ENCODE measurements at places on chromosomes 4 and X. TPM values are rescaled to one million over a fixed set of nuclear protein-coding genes. Genes with fewer than 3 reads are reported as not detected.

DNA sequence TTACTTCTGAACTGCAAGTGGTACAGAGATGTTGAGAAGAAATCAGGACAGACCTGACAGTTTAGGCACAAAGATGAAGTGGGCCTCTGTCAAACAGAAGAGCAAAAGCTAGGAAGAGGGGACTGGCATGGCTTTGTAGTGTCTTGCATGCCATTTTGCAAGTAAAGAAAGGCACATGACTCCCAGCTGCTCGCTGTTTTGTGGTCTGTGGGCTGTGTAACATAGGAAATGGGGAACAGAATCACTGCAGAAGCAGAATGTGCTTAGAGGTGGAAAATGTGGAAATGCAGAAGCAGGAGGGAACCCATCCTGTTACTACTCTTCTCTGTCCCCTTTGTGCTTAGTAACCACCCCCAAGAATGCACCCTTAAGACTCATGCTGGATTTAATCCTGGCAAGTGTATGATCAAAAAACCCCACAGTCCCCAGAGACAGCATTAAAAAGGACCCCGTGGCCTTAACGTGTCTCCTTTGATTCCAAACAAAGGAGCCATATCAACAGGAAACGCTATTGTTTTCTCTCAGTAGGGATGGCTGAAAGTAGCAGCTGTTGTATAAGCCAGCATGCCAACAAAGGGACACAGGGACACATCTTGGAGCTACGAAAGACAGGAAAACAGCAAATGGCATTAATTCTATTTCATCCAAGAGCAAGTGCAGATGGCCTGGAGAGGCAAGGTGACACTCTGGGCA is 177.6 kb upstream of the GLRA2 start:
- H3K27me3 ChIP-seq, result no peaks in the 10 kb centered on the region
- no peaks in the 10 kb centered on the region for H3K4me1 ChIP-seq
- no peak for DNase-seq
- H3K36me3 ChIP-seq, result no peaks in the 10 kb centered on the region
- no peak overlapping the region for H3K27ac ChIP-seq
- no peak overlapping the region for H3K4me3 ChIP-seq

- no peaks in the 10 kb centered on the region for H3K27me3 ChIP-seq
- no peaks in the 10 kb centered on the region for H3K36me3 ChIP-seq
- H3K4me1 ChIP-seq, result no peaks in the 10 kb centered on the region
Measured at GRCh38 chr4:112593438-112594133, 43.1 kb downstream of the ZGRF1 start.

The VSIG4 gene
- not detected for total RNA-seq

DNA sequence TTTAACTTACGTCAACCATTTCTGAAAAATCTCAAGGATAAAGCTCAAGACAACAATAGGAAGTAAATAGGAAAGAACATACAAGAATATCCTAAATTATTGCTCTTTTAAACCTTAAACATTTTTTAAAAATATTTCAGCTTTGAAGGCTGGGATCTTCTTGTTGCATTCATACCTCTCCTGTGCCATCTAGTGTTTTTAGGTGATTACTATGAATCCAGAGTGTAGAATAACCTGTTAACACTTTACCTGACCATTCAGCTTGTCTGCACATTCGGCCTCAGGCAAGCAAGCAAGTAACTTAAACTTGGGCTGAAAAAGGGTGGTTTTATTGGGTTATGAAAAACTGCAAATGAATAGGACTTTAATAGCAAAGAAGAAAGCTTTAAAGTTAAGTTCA is 507.8 kb upstream of the INTU start:
- no peak overlapping the region for H3K4me3 ChIP-seq
- H3K36me3 ChIP-seq, result no peaks in the 10 kb centered on the region
- H3K27me3 ChIP-seq, result no peaks in the 10 kb centered on the region
- no peaks in the 10 kb centered on the region for H3K4me1 ChIP-seq

GRCh38 chr4:126701756-126702155 is 931.0 kb upstream of the INTU start:
- H3K4me1 ChIP-seq, result no peaks in the 10 kb centered on the region
- no peaks in the 10 kb centered on the region for H3K27me3 ChIP-seq
- H3K4me3 ChIP-seq, result no peak overlapping the region

The MECP2 gene
- 20.4 TPM for total RNA-seq

DNA sequence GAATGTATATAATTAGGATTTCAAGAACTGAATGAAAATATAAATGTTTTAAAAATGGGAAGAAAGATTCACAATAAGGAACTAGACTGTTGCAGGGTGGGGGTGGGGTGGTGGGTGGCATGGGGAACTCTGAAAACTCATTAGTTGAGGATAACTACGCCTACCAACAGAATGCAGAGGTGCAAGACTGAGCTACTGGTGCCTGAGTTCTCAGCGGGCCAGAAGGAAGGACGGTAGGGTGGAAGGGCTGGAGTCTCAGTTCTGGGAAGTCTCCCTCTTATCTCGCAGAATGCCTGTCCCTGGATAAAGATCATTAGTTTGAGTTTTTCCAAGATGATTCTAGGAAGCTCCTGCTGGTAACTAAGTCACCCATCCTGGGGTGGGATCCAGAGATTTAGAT is 1.3 kb upstream of the SOD3 start:
- peaks cover 3% of the 10 kb centered on the region for H3K4me1 ChIP-seq
- H3K4me3 ChIP-seq, result no peak overlapping the region
- no peaks in the 10 kb centered on the region for H3K36me3 ChIP-seq

The PABPC5 gene
- total RNA-seq, result not detected

DNA sequence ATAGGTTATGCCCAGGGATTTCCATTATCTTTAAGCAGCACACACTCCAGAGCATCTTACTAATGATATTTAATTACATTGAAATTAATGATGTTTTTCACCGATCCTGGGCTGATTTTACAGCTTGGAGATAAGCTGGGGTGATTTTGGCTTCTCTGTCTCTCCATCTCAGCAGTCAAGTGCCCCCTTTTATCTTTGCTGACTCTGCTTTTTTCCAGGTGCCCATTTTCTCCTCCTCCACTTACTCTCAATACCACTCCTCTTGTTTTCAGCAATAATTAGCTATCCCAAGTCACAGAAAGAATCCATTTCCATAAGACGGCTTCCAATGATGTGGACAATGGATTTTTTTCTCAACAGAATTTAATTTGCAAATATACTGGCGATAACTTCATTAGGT is 266.7 kb downstream of the GBA3 start:
- H3K27ac ChIP-seq, result no peak overlapping the region
- DNase-seq, result no peak
- no peak overlapping the region for H3K4me3 ChIP-seq
- no peaks in the 10 kb centered on the region for H3K36me3 ChIP-seq
- H3K27me3 ChIP-seq, result no peaks in the 10 kb centered on the region

- no peaks in the 10 kb centered on the region for H3K27me3 ChIP-seq
- no peaks in the 10 kb centered on the region for H3K36me3 ChIP-seq
- H3K4me3 ChIP-seq, result no peak overlapping the region
- no peaks in the 10 kb centered on the region for H3K4me1 ChIP-seq
Measured at GRCh38 chr4:137545461-137545861, 13.2 kb upstream of the PCDH18 start.

DNA sequence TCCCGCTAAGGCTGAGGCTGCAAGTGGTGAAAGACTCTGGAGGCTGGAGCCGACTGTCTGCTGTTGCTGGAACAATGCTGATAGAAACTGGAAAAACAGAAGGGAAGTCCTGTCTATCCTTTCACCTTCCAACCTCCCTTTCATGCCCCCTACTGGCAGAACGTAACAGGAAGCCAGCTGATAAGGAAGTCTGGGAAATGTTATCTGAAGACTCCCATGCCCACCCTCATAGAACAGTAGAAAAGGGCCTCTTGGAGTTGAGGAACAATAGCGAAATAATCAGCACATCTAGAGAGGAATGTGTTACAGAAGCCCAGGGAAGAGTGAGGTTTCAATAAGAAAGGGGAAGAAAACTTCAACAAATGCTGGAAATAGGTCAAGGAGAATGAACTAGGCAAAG is 117.1 kb upstream of the DKK2 start:
- peak; percentile 43 for DNase-seq
- H3K4me1 ChIP-seq, result no peaks in the 10 kb centered on the region

The SPARCL1 gene
- total RNA-seq, result 0.11 TPM

- H3K27me3 ChIP-seq, result no peaks in the 10 kb centered on the region
- peak; percentile 69 for DNase-seq
- H3K4me3 ChIP-seq, result peak overlapping the region; percentile 78
- peaks cover 4% of the 10 kb centered on the region for H3K36me3 ChIP-seq
Measured at GRCh38 chrX:154486052-154486395, 391 bp downstream of the UBL4A start.

DNA sequence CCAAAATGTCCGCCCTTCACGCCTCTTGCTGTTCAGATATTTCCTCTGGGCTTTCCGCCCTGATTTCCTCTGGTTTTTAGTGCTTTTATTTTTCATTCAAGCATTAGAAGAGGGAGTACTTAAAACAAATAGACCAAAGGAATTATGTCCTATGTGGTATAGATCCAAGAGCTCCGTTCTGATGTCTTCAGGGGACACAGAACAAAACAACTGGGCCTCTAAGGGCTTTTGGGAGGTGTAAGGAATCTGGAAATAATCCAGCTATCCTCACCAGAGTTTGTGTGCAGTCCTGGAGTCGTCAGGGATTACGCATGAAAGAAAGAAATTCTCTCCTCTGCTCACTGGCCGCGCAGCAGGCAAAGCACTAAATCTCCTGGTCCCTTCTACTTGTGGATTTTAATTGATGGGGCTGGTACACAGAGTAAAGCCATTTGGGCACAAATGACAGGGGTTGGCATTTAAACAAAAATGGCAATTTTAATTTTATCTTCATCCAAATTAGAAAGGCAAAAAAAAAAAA is 999.2 kb downstream of the ADGRL3 start:
- H3K4me1 ChIP-seq, result no peaks in the 10 kb centered on the region
- H3K27ac ChIP-seq, result no peak overlapping the region
- H3K36me3 ChIP-seq, result no peaks in the 10 kb centered on the region
- H3K27me3 ChIP-seq, result no peaks in the 10 kb centered on the region

DNA sequence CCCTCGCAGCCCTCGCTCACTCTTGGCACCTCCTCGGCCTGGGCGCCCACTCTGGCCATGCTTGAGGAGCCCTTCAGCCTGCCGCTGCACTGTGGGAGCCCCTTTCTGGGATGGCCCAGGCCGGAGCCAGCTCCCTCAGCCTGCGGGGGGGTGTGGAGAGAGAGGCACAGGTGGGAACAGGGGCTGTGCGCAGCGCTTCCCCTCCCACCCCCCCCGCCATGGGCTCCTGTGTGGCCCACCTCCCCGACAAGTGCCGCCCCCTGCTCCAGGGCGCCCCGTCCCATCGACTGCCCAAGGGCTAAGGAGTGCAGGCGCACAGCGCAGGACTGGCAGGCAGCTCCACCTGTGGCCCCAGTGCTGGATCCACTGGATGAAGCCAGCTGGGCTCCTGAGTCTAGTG is 220.2 kb downstream of the STPG2 start:
- no peak overlapping the region for H3K27ac ChIP-seq
- H3K27me3 ChIP-seq, result no peaks in the 10 kb centered on the region
- no peak for DNase-seq
- H3K4me3 ChIP-seq, result no peak overlapping the region
- H3K4me1 ChIP-seq, result no peaks in the 10 kb centered on the region
- H3K36me3 ChIP-seq, result no peaks in the 10 kb centered on the region

DNA sequence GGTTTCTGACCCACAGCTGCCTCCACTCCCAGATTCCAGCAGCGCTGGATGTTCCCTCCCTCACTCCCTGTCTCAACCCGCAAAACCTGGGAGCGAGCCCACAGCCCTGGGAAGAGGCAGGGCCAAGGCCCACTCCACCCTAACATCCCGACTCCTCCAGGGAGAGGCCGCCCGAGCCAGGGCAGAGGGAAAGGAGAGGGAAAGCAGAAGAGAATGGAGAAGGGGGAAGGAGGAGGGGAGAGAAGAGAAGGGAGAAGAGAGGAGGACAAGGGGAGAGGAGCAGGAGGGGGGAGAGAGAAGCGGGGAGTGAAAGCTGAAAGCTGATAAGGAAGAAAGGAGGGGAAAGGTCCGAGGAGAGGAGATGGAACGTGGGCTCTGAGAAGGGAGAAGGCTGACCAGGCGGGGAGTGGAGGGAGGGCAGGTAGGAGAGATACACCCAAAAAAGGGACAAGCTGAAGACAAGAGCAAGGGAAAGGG is 120.2 kb upstream of the PJA1 start:
- no peak overlapping the region for H3K4me3 ChIP-seq
- no peaks in the 10 kb centered on the region for H3K36me3 ChIP-seq
- H3K4me1 ChIP-seq, result no peaks in the 10 kb centered on the region
- no peak for DNase-seq
- H3K27ac ChIP-seq, result no peak overlapping the region

The RBMXL3 gene
- total RNA-seq, result not detected

DNA sequence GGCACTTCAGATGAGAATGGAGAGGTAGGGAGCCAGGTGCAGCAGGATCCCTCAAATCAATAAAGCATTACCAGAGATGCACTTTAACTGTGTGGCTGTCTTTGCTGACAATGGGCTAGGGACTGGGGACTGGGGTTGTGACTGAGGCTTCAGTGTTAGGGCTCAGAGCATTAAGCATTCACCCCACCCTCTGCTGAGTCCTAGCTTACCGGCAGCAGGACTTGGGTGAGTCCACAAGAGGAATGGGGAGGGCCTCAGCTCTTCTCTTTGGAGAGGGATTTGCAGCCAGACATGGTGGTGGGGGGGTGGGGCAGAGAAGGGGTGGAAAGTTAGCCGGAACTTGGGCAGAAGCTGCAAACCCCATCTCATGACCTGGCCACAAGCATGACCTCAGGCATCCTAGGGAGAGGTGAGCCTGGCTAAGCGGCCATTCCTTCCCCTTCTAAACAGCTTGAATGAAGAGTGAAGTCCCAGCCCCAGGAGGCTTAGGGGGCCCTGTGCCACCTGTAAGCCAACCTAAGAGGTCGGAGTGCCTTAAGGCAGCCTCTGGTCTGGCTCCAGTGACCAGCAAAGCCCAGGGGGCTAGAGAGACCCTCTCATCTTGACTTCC is 78.4 kb downstream of the STARD8 start:
- H3K4me1 ChIP-seq, result no peaks in the 10 kb centered on the region
- H3K36me3 ChIP-seq, result no peaks in the 10 kb centered on the region
- no peak for DNase-seq

DNA sequence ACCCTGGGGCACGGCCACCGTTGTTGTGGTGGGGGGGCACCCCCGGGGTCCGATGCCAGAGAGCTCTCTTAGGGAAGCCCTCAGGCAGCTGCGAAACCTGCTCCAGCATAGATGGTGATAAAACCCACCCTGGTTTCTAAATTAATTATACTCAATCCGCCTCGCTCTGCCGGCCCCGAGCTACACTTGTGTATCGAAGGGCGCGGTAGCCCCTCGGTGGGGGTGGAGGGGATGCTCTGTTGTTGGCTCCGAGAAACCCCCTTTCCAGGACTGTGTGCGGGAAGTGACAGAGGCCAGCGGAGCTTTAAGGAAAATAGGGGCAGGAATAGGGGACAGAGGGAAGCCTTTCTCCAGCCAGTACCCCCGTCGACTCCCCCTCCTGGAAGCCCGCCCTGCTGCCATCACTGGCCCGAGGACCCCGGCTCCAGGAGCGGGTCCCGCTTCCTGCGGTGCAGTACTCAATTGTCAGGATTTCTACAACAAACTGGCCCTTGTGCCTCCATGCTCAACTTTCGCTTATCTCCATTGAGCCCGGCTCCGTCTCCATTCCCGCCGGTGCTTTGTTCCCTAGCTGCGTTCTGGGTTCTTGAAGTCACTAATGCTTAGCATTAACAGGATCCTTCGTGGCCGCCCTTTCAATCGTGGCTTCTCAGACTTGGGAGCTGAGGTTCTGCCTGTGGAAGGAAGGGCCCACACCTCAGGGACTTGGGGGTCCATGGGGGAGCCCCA is 408.2 kb downstream of the BCOR start:
- H3K4me3 ChIP-seq, result no peak overlapping the region
- no peaks in the 10 kb centered on the region for H3K27me3 ChIP-seq
- peak; percentile 19 for DNase-seq

The STOX2 gene
- not detected for total RNA-seq

Measured in Karpas-422 (cell line).